ENCODE measurements at places on chromosomes 13 and 19. TPM values are rescaled to one million over a fixed set of nuclear protein-coding genes. Genes with fewer than 3 reads are reported as not detected.

Gene GFY
- not detected for total RNA-seq

Gene CYP2A7
- total RNA-seq: not detected

GRCh38 chr13:33072282-33072681, 56.1 kb downstream of the KL start:
- no peak for DNase-seq

Gene LILRA5
- 2.1 TPM for total RNA-seq

DNA sequence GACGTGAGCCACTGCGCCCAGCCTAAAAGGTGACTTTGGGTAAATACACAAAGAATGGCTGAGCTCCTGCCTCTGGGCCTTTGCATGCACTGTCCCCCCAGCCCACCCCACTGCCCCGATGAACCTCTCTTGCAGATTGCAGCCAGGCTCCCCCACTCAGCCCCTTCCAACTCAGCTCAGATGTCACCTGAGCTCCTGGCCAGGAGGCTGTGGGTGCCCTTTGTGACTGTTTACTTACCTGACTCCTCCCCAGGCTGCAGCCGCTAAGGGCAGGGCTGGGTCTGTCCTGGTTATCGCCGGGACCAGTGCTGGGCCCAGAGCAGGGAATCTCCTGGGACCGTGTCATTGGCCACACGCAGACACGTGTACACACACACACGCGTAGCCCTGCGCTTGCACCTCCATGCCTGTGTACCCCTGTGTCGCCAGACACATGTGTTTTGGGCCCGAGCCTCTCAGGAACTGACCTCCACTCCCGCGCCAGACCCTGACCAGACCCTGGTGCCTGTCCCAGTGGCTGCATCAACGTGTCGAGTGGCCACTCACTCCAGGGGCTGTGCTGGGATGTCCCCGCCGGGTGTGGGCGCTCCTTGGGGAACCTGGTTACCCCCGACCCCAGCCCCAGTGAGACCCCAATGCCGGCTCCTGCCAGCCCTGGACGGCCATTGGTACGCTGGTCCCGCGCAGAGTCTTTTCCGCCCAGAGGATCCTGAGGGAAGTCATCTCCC, 18.7 kb downstream of the EFNA2 start:
- no peak for DNase-seq

- DNase-seq: no peak
Measured at GRCh38 chr13:51105046-51105445, 6.0 kb downstream of the C13orf42 start.

DNA sequence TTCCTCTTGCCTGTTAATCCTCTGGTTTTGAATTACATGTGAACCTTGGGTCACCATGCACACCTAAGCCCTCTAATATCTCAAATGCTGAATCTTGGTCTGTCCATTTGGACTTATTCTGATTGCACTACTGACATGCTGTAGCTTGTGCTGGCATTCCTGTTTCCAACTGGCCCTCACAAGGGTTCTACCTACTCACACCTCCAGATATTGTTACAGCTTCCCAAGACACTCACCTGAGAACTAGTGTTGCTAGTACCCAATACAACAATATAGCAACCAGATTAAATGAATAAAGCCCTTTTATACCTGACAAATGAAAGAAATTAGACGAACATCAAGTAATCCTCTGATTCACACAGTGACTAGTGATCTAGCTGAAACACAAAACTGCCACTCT, 16.6 kb downstream of the TEX30 start:
- no peak for DNase-seq

GRCh38 chr13:35617420-35617819, 140.9 kb upstream of the MAB21L1 start:
- DNase-seq: no peak

- no peak for DNase-seq
Measured at GRCh38 chr19:50826492-50827240, 3.1 kb upstream of the KLK1 start.

DNA sequence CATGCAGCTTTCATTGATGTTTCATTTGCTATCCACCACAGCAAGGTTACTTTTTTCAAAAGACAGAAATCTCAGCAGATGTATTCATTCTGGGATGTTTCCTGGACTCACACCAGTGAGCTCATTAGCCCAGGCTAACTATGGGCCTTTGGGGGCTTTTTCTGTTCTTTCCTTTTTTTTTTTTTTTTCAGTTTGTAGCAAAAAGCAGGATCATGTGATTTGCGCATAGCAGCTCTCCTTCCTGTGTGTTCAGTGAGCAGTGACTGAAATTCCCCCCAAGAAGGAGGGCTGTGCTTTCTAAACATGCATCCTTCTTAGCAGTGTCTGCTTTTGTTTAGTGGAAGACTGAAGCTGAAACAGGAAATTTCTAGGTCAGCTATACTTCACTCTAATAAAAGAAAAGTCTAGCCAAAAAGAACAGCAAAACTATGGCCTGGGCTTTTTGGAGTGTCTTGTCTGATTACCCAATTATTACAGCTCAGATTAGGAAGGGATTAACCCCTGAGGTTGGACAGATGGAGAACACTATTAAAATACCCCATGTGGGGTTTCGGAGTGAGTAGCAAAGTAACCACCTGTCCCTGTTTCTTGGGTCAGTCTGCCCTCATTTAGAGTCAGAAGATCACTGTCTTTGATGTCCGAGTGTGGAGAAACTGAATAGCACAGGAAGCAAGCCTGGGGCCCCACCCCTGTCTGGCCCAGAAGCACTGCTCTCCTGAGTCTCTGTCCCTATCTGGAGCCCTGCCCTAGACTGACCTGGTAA, 8.9 kb upstream of the AMER2 start:
- DNase-seq: no peak

DNA sequence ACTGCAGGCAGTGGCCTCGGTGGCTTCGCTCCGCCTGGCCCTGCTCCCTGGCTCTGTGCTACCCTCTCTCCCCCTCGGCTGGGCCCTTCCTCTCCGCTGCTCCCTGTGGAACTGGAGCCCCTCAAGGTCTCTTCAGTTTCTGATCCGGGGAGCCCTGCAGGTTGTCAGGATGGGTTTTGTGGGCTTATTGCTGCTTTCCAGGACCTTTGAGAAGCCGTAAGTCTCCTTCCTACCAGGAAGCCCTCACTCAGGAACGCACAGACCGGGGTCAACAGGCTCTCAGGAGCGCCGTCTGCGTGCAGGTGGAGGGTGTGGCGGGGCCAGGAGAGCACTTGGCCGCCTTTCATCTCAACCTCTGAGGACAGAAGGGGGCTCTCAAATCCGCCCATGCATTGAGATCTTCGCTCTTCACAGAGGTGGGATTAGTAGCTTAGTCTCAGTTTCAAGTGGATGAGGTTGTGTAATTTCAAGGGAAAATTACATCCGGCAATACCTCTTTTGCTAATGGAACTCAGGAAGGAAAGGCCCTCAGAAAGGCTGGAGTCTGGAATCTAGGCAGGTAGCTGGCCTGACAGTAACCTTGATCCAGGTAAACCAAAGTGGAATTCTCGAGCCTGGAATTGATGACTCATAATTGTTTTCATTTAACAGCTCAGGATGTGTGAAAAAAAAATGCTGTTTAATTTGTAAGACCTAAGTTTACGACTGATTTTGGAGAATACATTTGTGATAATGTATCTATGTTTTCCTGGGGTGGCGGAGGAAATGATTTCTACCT, 102.0 kb downstream of the ATP11A start:
- no peak for DNase-seq

Gene PSG11
- total RNA-seq: not detected

DNA sequence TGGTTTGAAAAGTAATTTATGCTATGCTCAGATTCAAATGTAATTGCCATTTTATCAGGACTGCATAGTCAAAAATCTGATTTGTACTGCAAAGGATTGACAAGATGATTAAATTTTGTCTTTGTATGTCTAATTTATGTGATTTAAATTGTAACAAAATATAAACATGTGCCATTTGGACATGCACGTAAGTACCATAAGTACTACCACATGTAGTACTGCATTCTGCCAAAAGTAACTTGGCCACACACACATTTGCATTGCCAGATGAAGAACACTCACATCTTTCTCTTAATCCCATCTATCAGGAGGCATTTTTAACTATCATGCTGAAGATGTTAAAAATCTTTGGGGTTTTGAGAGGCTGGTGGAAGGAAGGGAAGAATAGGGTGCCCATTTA, 133.3 kb downstream of the KLF12 start:
- DNase-seq: no peak

Gene SH2D3A
- total RNA-seq: 0.40 TPM

Gene CYP2F1
- total RNA-seq: not detected

Gene ADGRE2
- total RNA-seq: 2.5 TPM

Gene GIPC3
- total RNA-seq: 1.3 TPM

Gene TEX101
- total RNA-seq: not detected

DNA sequence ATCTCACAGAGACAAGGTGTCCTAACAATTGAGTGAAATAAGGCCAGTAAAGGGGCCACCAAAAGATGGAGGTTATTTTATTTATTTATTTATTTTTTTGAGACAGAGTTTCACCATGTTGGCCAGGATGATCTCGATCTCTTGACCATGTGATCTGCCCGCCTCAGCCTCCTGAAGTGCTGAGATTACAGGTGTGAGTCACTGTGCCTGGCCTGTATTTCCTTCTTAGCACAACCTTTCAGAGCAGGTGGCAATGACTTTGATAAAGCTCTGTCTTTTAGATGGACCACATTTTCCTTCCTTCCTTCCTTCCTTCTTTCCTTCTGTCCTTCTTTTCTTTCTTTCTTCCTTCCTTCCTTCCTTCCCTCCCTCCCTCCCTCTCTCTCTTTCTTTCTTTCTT, 11.0 kb upstream of the DOCK6 start:
- DNase-seq: no peak

DNA sequence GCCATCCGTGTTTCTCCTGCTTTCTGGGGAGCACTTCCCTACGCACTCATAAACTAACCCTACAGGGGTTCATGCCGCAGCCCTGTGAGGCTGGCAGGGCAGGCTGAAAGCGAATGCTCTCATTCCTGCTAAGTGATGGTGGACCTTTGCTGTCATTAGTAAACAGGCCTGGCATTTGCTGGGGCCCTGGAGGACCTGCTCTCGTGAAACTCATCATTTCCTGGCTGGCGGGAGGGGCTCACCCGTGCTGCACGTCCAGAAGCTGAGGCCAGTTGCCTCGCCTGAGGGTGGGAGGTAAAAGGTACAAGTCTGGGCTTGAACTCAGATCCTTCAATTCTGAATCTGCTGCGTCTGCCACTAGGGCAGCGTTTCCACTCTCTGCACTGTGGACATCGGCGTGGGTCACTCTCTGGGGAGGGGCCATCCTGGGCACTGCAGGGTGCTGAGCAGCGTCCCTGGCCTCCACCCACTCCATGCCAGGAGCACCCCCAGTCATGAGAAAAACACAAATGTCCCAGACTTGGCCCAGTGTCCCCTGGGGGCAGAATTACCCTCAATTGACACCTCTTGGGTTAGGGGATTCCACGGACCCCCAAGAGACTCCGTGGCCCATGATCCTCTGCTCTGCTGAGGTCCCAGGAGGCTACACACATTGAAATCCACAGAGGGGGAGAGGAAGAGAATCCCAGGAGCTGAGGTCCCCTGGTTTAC, 7.0 kb downstream of the MOB3A start:
- no peak for DNase-seq

- DNase-seq: no peak
Measured at GRCh38 chr19:6101291-6101825, 8.9 kb downstream of the RFX2 start.

GRCh38 chr19:7668842-7669241, at the start of gene RETN:
Gene RETN (plus strand): TSS chr19:7669049. CDS start chr19:7669327, 278 bp downstream.
- no peak for DNase-seq

Gene PTPRS
- total RNA-seq: 37.5 TPM

- no peak for DNase-seq
Measured at GRCh38 chr19:10553943-10554381, 10.3 kb downstream of the ATG4D start.

DNA sequence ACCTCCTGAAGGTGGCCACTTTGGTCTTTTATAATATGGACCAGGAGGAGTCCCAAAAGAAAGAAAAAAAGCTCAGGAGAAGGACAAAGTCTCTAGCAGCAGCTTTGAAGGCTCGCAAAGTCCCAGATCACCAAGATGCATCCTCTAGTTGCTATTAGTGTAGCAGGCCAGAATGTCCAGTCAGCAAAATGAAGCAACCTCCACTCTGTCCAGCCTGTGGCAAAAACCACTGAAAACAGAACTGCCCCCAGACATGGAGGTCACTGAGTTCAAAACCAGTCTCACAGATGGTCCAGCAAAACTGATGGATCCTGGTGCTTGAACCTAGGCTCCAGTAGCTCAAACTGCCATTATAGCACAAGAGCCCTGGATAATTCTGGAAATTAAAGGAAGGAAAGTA, 10.4 kb downstream of the LILRB4 start:
- no peak for DNase-seq

All from cardiac septum (tissue), 1 donor.